ENCODE measurements at places on chromosomes 16 and 17. TPM values are rescaled to one million over a fixed set of nuclear protein-coding genes. Genes with fewer than 3 reads are reported as not detected.
A peak's percentile ranks its signal among the peaks of the same experiment; 100 is the strongest.

The SMPD3 gene
- 31.2 TPM for total RNA-seq

The ABCC3 gene
- total RNA-seq = 38.3 TPM

DNA sequence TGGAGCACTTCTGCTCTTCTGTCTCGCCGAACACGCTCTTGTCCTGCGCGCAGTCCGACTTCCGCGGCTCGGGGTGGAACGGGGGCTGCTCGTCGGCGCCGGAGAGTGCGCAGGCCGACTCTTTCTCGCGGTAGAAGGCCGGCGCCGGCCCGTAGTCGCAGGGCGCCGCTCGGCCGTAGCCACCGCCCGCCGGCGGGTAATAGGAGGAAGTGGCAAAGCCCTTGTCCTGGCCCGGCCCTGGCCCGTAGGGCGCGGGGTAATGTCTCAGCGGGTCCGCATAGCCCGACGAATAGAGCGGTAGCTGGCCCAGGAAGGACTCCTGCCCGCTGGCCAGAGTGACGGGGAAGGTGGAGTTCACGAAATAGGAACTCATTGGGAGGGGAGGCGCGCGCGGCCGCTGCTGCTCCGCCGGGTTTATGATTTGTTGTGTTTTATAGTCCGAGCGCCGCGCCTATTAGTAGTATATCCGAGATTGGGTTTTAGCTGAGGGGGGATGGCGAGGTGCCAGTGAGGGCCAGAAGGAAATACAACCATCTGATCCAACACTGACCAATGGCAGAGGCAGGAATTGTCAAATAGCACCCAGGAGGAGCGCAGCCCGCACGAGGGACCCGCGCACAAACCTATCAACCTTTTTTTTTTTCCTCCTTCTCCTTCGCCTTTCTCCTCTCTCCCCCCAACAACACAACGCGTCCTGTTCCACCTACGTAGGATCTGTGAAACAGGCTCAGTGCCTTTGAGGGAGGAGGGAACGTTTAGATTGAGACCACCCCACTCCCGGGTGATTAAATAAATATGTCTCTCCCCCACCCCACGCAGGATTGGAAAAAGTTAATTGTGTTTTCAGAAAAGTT lies 4.4 kb upstream of the HOXB5 start:
- H3K27ac ChIP-seq = peak overlapping the region; percentile 81
- H3K36me3 ChIP-seq = peaks cover 3% of the 10 kb centered on the region
- peaks cover 79% of the 10 kb centered on the region for H3K27me3 ChIP-seq
- peaks cover 65% of the 10 kb centered on the region for H3K4me1 ChIP-seq
- peak overlapping the region; percentile 67 for H3K4me3 ChIP-seq

DNA sequence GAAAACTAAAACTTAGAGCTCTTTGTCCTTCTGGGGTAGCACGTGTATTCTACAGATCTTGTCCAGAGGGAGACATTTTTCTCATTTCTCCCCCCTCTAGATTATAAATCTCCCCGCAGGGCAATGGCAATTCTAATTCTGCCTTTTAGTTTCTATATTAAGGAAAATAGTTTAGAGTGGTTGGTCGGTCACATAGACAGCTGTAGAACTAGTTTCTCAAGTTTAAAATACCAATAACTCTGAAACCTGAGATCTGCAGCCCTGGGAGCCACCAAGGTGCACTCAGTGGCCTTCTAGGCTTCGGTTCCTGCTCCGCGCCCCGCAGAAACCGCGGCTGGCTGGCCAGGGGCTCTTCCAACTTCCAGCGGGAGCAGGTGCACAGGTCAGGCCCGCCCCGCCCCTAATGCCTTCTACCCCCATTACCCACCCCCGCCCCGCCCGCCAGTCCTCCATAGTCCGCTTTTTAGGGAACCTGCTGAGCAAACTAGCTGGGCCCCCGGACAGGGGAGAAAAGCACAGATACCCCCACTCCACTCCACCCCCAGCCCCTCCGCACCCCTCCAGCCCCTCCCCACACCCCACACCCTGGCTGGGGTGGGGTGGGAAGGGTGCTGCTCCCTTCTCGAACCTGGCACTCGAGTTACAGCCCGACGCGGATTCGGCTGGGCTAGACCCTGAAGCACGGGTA lies 431 bp downstream of the SLFN11 start:
- H3K27me3 ChIP-seq = peaks cover 37% of the 10 kb centered on the region
- DNase-seq = no peak
- H3K27ac ChIP-seq = peak overlapping the region; percentile 95
- peaks cover 31% of the 10 kb centered on the region for H3K4me1 ChIP-seq
- no peaks in the 10 kb centered on the region for H3K36me3 ChIP-seq
- peak overlapping the region; percentile 64 for H3K4me3 ChIP-seq

- peak; percentile 89 for DNase-seq
- H3K27ac ChIP-seq = peak overlapping the region; percentile 62
- H3K4me1 ChIP-seq = peaks cover 53% of the 10 kb centered on the region
- H3K4me3 ChIP-seq = no peak overlapping the region
Observed at GRCh38 chr17:55726440-55726839, 3.8 kb upstream of the TMEM100 start.

DNA sequence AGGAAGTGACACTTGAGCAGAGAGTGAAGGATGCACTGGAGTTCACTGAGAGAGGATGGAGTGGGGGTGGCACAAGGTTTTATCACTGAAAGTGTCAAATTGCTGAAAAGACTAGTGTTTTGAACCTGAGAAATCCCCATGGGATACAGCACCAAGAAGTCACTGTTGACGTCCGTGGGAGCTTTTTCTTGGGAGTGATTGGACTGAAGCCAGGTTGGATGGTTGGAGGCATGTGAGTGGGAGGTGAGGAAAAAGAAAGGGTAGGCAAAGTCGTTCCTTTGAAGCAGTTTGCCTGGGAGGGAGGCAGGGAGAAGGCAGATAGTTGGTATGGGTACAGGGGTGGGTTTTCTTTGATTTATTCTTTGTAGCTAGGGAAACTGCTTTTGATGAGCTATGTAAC lies 39.9 kb upstream of the SDK2 start:
- no peak overlapping the region for H3K27ac ChIP-seq
- H3K4me3 ChIP-seq = no peak overlapping the region
- H3K27me3 ChIP-seq = peaks cover 19% of the 10 kb centered on the region
- DNase-seq = no peak
- no peaks in the 10 kb centered on the region for H3K4me1 ChIP-seq

DNA sequence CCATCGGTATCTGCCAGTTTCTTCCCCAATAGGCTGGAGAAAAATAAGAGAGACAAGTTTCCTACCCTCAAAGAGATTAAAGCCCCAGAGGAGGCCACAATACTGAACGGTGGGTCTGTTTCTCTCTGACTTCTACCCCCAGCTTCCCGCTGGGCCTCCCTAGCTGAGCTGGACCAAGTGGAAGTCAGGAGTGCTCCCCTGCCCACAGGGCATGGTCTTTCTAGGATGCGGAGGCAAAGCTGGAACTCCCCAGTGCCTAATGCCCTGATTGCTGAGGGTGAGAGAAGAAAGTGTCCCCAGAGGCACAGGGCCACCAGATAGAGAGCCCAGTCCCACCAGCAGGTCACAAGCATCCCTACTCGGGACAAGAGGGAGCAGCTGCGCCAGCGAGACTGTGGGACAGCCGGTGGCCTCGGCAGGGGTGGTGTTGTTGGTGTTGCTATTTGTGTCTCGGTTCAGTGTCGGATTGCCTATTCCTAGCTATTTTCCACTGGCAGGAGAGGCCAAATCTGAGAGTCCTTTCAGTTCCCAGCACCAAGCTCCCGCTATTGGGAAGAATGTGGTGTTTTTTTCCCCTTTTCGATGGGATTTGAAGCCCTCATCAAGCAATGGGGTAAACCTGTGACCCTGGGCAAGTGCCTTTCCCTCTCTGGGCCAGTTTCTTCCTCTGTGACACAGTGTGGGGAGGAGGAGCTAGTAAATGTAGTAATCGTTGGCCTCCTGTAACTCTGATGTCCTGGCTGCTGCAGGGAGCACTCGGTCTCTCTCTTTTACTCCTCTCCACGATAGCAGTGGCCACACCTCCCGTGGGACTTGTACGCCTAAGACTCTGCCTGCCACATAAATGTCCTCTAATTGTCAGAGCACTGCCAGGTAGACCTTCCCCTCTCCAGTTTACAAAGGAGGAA lies 22.5 kb upstream of the TBX2 start:
- no peaks in the 10 kb centered on the region for H3K36me3 ChIP-seq
- no peaks in the 10 kb centered on the region for H3K27me3 ChIP-seq
- DNase-seq = no peak
- H3K27ac ChIP-seq = no peak overlapping the region
- no peaks in the 10 kb centered on the region for H3K4me1 ChIP-seq

DNA sequence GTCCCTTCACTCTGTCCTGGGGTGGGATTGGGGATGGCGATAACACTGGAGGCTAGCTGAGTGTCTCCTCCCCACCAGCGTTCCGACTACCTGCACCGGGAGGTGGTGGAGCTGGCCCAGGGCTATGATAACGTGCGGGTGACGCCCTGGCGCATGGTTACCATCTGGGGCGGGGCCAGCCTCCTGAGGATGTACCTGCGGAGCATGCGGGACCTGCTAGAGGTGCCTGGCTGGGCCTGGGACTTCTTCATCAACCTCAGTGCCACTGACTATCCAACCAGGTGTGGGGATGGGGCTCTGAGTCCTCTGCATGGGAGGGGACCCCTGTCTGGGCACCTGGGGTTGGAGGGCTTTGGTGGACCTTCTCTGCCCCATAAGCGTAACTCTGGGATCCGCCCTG lies 8.8 kb downstream of the XYLT2 start:
- DNase-seq = peak; percentile 79
- H3K4me1 ChIP-seq = no peaks in the 10 kb centered on the region
- H3K4me3 ChIP-seq = no peak overlapping the region
- H3K27me3 ChIP-seq = no peaks in the 10 kb centered on the region
- H3K36me3 ChIP-seq = peaks cover 77% of the 10 kb centered on the region

GRCh38 chr16:88601313-88602036 lies 31.3 kb downstream of the ZC3H18 start:
- H3K27ac ChIP-seq = no peak overlapping the region
- H3K4me3 ChIP-seq = no peak overlapping the region
- DNase-seq = no peak
- peaks cover 61% of the 10 kb centered on the region for H3K36me3 ChIP-seq
- no peaks in the 10 kb centered on the region for H3K27me3 ChIP-seq
